Stimulated activated CD8-positive, alpha-beta memory T cell treated with anti-CD3 and anti-CD28 coated beads, Interleukin-7, amount 100 ng/mL, for 1 hour (primary cell): ENCODE measurements at places on chromosomes 16 and 17.

GRCh38 chr16:84247844-84248243 is 8.0 kb upstream of the KCNG4 start:
- no peak for DNase-seq

GRCh38 chr17:14019186-14019956 is 49.9 kb upstream of the COX10 start:
- DNase-seq, result no peak

- DNase-seq, result no peak
These were observed 8.7 kb upstream of the PYY start for GRCh38 chr17:43962479-43962878.

DNA sequence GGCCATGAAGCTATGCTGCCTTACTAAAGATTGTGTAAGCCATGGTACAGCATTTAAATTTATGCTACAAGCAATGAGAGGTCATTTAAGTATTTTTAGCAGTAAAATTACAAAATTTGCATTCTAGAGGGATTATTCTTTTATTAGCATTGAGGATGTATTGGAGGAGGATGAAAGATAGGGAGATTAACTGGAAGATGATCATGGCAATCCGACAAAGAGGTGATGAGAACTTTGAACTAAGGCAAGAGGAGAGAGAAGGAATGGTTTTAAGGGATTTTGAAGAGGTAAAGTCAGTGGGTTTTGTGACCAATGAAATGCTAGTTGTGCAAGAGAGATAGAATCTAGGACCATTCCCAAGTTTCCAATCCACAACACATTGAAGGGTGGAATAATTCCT is 129.9 kb downstream of the SNX11 start:
- no peak for DNase-seq

- no peak for DNase-seq
These were observed 619.9 kb upstream of the SOX9 start for GRCh38 chr17:71500761-71501555.

DNA sequence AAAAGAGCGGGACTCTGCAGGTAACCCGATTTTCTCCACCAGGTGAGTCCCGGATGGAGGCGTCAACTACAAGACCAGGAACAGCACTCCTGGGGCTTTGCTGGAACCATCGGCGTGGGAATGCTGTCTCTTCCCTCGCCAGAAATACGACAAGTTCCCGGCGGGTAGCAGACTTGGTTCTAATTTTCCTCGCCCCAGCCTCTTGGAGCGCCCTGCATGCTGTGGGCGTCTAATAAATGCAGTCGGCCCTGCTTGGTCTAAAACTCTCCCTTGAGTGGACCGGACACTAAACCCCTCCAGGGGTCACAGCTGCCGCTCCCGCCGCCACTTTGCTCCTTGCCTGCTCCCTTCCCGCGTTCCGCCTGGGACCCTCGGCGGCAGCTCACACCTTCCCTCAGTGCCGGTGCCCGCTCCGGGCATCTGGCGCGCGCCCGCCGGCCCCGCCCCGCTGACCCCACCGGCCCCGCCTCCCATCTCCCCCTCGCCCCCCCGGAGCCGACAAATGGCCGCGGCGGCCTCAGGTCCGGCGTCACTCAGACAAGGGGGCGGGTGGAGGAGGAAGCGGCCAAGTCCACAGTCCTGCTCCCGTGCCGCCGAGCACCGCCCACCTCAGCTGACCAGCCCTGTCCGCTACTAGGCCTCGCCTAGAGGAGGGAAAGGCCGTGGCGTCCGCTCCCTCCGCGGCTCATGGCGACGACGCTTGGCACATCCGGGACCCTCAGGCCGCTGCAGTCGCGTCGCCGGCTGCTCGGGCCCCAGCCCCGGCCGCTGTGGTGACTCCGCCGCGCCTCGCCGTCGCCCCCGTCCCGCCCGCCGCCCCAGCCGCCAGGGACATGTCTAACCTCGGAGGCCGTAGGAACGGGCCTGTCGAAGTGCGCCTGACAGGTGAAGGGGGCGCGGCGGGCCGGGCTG is 65.8 kb downstream of the KPNA2 start:
- DNase-seq, result peak; percentile 64

- DNase-seq, result no peak
These were observed 14.6 kb downstream of the COTL1 start for GRCh38 chr16:84603140-84603816.

- DNase-seq, result no peak
These were observed 12.5 kb downstream of the CCDC92B start for GRCh38 chr17:2736956-2737355.

GRCh38 chr16:52773026-52773425 is 226.1 kb upstream of the TOX3 start:
- no peak for DNase-seq

GRCh38 chr17:17363638-17364337 is 60.6 kb downstream of the NT5M start:
- DNase-seq, result no peak

- DNase-seq, result no peak
These were observed 7.2 kb downstream of the SUPT4H1 start for GRCh38 chr17:58344791-58345157.

GRCh38 chr17:67187927-67188326 is 57.1 kb downstream of the HELZ start:
- DNase-seq, result no peak

DNA sequence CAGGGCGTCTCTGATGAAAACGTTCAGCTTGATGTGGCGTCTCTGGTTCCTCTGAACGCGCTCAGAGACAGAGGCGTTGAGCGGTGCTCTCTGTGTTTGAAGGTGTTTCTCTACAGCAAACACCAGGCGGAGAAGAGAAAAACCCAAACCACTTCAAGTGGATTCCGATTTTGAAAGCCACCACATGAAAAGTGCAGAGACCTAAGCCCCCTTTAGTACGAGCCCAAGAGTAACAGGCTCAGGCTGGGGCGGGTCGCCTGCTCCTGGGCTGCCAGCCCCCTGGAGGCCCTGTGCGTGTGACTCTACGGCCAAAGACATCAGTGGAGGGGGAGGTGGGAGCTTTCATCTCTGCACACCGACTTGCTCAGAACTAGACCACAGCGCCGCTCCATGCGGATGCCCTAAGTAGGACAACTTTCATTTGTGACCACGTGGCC is 328.4 kb downstream of the MAF start:
- DNase-seq, result peak; percentile 15

DNA sequence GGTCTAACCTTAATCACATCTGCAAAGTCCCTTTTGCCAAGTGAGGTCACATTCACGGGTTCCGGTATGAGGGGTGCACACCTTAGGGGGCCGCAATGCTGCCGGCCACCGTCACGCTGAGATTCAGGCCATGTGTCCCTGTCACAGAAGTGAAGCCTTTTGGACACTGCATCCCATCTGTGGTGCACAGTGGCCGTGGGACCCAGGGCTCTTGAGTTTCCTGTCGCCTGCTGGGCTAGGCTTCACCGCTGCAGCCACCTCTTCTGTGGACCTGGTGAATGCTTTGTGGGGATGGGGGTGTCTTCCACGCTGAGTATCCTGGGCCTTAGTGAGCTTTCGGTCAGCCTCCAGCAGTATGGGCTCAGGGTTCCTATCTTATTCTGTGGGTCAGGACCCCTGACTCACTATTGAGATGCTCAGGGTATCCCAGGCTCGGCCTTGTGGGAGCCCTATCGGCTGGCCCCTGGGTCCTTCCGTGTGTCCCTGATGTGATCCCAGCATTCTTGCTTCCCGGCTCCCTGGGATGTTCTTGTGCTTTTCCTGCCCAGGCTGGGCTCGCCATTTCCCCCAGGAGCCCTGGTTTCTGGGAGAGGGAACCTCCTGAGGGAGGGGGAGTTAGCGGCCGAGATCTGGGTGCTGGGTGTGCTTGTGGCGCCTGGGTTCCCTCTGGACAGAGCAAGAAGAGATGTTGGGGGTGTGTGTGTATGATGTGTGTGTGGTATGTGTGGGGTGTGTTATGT is 4.9 kb upstream of the SLC38A10 start:
- no peak for DNase-seq

DNA sequence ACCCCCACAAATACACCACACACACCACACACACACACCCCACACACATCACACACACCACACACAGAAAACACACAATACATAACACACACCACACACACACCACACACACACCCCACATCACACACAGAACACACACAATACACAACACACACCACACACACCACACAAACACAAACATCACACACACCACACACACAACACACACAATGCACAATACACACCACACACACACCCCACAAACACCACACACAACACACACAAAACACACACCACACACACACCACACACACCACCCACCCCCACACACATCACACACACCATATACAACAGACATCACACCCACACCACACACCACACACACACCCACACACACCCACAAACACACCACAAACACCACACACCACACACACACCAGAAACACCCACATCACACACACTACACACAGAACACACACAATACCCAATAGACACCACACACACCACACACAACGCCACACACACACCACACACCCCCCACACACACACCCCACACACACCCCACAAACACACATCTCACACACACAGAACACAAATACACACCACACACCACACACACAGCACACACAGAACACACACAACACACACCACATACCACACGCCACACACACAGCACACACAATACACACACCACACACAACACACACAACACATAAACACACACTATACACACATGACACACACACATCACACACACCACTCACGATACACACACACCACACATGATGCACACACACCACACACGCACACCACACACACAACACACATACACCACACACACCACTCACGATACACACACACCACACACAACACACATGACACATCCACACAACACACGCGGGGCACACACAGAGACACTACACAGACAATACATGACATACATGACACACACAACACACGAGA is 11.0 kb upstream of the GCGR start:
- DNase-seq, result no peak

- DNase-seq, result no peak
These were observed 13.9 kb upstream of the USP36 start for GRCh38 chr17:78854508-78854907.

- DNase-seq, result no peak
These were observed 33.7 kb downstream of the IQCK start for GRCh38 chr16:19751478-19752385.

- no peak for DNase-seq
These were observed 71.8 kb downstream of the PLD6 start for GRCh38 chr17:17134051-17134956.

DNA sequence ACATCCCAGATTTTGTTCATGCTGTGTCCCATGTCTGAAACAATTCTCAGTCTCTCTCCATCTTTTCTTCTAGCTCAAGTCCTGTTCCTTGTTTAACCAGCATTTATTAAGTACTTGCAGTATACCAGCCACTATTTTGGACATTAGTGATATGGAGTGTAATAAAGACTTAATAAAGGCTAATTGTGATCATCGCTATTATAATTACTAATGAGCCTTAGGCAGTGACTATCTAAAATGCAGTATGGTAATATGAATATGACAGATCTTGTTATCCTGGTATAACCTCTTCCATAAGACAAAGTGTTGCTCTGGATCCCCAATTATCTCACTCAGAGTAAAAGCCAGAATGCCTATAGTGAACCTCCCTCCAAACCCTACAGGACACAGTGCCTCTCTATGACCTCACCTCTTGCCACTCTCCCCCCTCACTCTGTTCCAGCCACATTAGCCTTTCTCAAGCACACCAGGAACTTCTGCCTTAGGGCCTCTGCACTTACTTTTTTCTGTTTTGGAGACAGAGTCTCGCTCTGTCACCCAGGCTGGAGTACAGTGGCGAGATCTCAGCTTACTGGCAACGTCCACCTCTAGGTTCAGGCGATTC is 1.8 kb upstream of the FLOT2 start:
- DNase-seq, result no peak

DNA sequence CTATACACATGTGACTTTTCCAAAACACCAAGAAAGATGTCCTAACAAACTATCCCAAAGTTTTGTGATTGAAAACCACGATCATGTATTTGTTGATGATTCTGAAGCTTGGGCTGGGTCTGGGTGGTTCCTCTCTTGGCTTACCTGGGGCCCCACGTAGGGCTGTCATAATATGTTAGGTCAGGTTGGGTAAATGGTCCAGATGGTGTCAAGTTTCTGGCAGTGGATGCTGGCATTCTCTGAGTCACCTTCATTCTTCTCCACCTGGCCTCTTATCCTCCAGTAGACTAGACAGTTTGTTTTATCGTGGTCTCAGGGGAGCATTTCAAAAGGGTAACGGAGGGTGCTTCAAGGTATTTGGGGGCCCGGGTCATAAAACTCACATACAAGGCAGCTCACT is 39.4 kb downstream of the SYCE1L start:
- no peak for DNase-seq

- DNase-seq, result no peak
These were observed 3.4 kb downstream of the ALDOA start for GRCh38 chr16:30068750-30069610.

DNA sequence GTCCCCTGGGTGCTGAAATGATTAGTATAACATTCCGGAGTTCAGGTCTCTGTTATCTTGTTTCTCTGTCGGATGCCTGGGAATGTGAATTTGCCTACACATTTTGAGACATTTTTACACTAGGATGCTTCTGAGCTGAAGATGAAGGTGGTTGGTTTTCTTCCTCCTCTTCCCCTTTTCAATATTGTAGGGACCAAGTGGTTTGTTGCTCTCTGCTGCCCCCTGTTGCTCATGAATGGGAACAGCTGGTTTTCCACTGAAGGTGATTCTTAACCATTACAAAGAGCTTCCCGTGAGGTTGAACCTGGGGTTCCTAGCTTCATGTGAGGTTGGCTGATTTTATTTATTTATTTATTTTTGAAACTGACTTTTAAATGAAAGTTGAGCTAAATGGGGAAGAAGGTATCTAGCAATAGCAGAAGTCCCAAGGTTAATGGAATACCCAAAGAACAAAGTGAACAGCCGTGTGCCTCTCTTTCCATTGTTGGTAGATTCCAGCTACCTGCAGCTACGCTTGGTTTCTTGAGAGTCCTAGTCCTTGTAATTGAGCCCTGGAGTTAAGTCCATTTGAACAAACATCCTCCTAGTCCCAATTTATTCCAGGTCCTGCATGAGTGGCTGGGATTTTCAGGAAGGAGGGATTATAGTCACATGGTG is 983.9 kb upstream of the EEF2KMT start:
- DNase-seq, result no peak

DNA sequence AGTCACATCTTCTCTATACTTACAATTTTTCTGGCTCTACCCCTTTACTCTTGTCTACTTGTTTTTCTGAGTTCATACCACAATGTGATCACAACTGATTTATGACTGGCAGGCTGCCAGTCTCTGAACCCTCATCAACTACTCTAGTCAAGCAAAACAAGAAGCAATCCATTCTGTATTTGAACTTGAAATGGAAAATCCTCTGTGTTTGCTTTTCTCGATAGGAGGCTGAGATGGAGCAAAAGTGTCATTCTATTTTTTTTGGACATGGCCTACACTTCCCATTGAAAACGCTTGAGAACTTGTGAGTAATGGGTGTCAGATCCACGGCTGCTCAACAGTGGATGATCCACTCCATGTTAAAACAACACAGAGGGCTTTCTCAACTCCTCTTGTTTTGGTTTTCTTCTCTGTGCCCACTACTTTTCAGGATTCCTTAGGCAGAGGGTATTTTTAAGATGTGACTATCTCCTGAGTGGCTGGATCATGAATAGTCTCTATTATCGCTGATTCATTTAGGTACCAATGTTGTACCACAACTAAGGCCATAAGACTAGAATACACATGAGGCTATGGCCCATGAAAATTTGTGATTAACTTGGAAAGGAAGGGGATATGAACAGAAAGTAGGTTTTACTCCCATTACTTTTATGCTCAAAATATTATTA is 11.7 kb downstream of the TMEM100 start:
- DNase-seq, result no peak
